ENCODE measurements at places on chromosomes 16 and 17. TPM values are rescaled to one million over a fixed set of nuclear protein-coding genes. Genes with fewer than 3 reads are reported as not detected.

The ABCA9 gene
- 44.6 TPM for total RNA-seq

The KIFC3 gene
- total RNA-seq, result 44.1 TPM

The MGAT5B gene
- total RNA-seq, result 0.49 TPM

The CLDN9 gene
- not detected for total RNA-seq

The CD300H gene
- total RNA-seq, result not detected
